Heart left ventricle (tissue), 16 donors: ENCODE measurements at places on chromosomes 1 and 21. TPM values are rescaled to one million over a fixed set of nuclear protein-coding genes. Genes with fewer than 3 reads are reported as not detected.

The CFHR3 gene
- total RNA-seq: not detected

The AQP10 gene
- 0.23 TPM for total RNA-seq

The C8B gene
- total RNA-seq: not detected

The PLEKHN1 gene
- total RNA-seq: 0.63 TPM

The ZNF593OS gene
- not detected for total RNA-seq

The PTPN22 gene
- 0.31 TPM for total RNA-seq

The IGSF9 gene
- total RNA-seq: 4.8 TPM

The CA6 gene
- not detected for total RNA-seq
